ENCODE measurements at places on chromosomes 7 and 10.

- peak; percentile 21 for DNase-seq
Observed at GRCh38 chr10:26372513-26373354, 65.4 kb upstream of the APBB1IP start.

GRCh38 chr7:2100278-2101208 lies 132.2 kb downstream of the MAD1L1 start:
- no peak for DNase-seq

GRCh38 chr10:69228151-69228550 lies 8.0 kb downstream of the HKDC1 start:
- DNase-seq, result no peak

DNA sequence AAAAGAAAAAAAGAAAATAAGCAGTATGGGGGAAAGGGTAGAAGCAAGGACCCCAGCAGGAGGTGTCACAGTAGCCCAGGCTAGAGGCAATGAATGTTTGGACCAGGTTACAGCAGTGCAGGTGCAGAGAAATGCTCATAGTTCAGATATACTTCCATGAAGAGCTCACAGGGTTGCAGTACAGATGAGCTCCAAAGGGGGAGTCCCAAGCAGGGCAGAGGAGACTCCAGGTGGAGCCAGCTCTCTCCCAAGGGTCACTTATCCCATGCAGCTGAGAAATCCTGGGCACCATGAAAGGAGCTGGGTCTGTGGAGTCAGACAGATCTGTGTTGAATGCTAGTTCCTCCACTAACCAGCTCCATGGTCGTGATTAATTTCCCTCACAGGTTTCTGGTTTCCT lies 174.9 kb downstream of the C7orf25 start:
- DNase-seq, result no peak

GRCh38 chr10:128067691-128068397 lies 58.4 kb downstream of the MKI67 start:
- no peak for DNase-seq

GRCh38 chr7:17921857-17922416 lies 18.4 kb downstream of the SNX13 start:
- no peak for DNase-seq

DNA sequence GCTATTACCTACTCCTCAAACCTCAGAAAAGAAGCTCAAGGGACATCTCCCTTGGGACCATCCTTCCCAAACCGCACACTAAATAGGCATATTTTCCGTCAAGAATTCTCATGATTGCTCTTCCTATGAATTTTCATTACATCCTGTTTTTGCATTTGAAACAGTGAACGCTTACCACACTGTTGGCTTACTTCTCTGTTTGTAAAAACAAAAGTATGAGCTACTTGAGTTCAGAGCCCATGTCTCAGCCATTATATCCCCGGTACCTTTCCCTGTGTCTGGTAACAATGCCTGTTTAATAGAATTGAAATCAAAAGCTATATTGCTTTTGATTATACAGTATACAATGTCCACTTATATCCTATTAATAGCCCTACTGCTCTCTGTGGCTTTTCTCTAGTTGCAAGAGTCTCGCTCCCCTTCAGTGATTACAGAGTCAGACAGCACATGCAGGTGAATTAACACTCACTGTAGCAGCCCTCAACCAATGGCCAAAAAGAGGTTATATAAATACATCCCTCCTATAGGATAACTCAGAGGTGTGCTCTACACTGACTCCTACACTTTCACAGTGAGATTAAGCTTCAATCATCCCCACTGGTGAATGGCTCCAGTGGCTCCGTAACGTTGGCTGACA lies 264.4 kb downstream of the SORCS1 start:
- no peak for DNase-seq

DNA sequence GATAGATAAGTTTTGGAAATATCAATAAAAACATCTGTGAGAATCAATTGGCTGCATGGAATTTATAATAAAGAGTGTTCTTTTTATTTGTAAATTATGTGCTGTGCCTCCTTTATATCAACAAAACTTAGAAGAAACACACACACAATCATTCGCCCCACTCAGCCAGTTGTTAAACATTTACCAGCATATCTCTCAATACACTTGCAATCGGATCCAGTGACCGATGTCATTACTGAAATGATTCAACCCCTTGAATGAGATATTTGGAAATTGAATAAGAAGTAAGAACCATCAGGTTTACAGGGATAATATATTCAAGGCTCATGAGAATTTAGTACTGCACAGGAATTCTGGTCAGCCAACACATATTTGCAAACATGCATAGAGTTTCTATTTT lies 35.6 kb downstream of the TAF3 start:
- DNase-seq, result no peak

DNA sequence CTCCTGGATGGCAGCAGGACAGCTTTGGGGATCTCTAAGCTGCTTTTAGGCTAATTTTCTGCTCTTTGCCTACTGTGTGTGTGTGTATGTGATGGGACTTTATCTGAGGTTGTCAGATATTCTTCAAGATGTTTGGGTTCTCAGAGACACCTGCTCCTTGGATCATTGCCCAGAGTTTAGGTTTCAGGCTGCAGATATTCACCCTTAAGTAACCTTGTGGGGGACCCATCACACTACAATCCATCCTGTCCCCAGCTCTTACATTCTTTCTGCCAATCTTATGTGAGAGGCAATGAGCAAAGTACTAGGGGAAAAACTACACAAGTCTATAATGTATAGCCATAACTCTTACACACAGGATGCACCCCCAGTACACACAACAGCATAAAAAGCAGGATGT lies 263.0 kb upstream of the ZWINT start:
- DNase-seq, result no peak

DNA sequence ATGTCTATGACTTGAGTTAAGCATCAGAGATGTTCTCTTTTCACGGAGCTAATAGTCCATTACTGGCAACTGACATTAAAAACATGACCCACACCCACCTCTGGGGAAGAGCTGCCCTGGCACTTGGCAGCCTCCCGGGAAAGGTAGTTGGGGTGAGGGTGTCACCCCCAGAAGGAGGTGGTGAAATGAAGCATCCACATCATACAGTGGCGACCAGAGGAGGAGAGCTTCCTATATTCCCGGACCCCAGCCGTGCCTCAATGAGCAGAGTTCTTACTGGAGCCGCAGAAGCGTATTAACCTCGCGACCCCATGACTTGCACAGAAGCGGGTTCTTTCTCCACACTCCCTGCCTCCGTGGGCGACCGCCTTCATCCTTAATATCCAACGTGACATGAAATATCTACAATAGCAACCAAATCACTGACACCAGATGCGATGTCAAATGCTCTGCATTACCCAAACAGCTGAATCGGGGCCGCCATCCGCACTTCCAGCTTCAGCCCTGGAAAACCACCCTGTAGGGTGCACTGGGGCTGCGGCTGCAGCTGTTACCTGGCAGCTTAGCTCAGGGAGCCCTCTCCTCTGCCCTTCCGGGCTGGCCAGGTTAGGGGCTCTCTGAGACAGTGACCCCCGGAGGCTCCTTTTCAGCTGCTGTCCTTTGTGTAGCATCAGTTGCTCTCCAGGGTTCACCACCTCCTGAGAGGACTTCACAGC lies 103.1 kb upstream of the PARD3 start:
- DNase-seq, result no peak

GRCh38 chr10:121171825-121172787 lies 320.9 kb downstream of the WDR11 start:
- peak; percentile 56 for DNase-seq

GRCh38 chr7:128948976-128949760 lies 11.4 kb downstream of the IRF5 start:
- DNase-seq, result peak; percentile 27

GRCh38 chr7:476736-477360 lies 42.8 kb downstream of the PDGFA start:
- DNase-seq, result no peak

GRCh38 chr10:119270762-119271366 lies 63.5 kb downstream of the GRK5 start:
- no peak for DNase-seq

All from globus pallidus (tissue), 1 donor.